ENCODE measurements at places on chromosomes 2 and 18.
A peak's percentile ranks its signal among the peaks of the same experiment; 100 is the strongest.

- peak; percentile 34 for DNase-seq
These were observed 64.9 kb downstream of the LPIN2 start for GRCh38 chr18:2948038-2948437.

GRCh38 chr2:99648178-99648844 is 158.5 kb upstream of the REV1 start:
- no peak for DNase-seq

DNA sequence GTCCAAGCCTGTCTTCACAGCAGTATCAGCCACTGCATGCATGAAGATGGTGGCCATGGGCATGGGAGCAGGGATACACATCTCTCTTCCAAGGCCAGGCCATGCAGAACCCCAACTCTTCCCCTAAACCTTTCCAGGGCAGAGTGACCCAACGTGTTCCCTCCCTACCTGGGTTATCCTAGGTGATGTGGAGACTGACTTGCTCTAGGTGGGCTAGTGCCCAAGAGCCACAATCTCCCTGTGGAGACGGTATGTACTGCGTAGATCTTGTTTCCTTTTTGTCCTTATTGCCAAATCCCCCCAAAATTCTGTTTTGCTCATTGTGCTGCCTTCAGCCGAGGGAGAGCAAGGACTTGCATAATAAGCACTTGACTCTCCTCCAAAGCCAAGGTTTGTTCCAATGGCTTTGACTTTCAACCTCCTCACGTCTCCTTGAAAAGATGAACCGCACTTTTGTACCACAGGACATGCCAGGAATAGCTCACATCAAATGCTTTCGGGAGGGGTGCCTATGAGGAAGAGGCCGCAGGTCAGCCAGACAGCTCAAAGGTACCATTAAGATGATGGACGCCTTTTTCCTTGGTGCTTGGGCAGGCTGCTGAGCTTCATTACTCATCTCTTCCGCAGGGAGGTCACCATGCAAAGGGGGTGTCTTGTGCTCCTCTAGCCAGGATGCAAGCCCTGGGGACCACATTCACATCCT is 76.2 kb upstream of the GLI2 start:
- no peak for DNase-seq

DNA sequence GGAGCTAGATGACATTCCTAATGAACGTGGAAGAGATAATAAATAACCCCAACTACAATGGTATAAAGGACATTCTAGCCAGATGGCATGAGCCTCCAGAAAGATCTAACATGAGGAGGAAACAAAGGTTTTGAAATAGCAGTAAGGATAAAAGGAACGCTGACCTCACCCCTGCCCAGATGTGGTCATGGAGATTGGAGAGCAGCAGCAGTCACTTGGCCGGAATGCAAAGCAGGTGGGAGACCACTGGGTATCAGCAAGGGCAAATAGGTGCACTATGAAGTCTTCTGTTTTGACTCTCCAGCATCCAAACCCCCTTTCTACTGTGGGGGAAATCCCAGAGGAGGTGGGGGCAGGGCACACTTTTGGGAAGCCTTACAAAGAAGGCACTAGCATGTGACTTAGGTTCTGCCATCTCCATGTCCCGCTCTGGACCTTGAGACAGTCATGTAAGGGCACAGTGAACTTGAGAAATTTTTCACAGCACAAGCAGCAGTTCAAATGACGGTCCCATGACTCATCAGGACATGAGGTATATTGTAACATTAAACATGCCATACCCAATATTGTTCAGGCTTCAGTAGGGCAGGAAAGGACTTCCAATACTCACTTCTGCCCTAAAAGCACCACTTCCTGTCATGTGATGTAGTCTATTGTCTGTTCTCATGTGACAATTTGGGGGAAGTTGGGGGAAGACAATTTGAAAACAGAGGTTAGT is 55.2 kb downstream of the METTL4 start:
- DNase-seq, result peak; percentile 1

GRCh38 chr18:11167778-11168177 is 18.4 kb upstream of the PIEZO2 start:
- no peak for DNase-seq

DNA sequence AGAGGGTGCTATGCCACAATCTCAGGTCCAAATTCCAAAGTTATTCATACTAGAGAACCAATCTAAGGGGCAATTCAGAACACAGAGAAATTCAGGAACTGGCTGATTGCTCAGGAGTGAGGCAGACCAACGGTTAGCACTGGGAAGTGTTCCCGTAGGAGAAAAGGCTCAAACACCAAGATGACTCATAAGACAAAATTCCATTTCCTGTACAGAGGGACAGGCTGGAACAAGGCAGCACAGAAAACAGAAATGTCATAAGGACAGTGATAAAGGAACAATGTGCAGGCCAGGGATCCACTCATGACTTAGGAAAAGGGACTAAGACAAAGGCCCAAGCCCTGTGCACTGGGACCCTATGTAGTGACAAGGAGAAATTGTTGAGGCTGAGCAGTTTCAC is 54.2 kb downstream of the PDE1A start:
- DNase-seq, result no peak

DNA sequence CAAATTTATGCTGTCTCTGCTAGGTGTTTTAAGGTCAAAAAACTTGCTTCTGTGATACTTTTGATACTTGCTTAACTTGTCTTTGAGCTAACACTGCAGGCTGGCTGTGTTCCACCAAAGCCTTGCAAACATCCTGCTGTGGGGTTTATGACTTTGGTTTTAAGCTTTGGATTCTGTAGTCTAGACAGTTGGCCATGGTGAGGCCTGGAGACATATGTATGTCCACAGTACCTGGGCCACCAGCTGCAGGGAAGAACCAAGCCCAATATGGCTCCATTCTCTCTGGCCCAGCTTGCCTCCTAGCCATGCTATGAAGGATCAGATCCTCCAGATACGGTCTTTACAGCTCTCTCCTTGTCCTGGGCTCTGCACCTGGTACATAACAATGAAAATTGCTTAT is 113.9 kb downstream of the INO80D start:
- DNase-seq, result no peak

- DNase-seq, result no peak
These were observed 80.4 kb downstream of the MYO3B start for GRCh38 chr2:170258382-170258781.

- DNase-seq, result no peak
These were observed 61.4 kb downstream of the TWIST2 start for GRCh38 chr2:238908960-238909951.

- no peak for DNase-seq
These were observed 239.8 kb downstream of the BCL11A start for GRCh38 chr2:60313470-60314172.

GRCh38 chr2:85435220-85435958 is 16.9 kb downstream of the SH2D6 start:
- DNase-seq, result no peak

DNA sequence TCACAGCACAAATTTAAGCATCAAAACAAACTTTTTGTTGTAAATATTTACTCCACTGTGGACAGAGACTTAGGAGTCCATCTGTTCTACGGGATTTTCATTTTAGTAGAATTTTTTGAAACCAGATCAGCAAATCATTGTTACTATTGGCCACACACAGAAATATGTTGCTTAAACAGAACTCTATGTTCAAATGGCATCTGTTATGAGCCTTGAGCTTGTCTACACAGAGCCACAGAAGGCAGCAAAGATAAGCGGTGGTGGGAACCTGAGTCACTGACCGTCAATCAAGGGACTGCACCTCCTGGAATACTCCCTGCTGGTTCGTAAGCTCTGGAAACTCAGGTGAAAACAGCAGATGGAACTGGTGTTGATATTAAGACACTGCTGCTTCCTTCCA is 156.8 kb downstream of the TMEM200C start:
- DNase-seq, result no peak

GRCh38 chr2:240670402-240670801 is 12.3 kb downstream of the AQP12B start:
- no peak for DNase-seq

GRCh38 chr18:54791657-54792056 is 36.6 kb upstream of the RAB27B start:
- DNase-seq, result no peak

Measured in hematopoietic multipotent progenitor cell (in vitro differentiated cells).